Liver (tissue), 10 donors: ENCODE measurements at places on chromosomes 7 and 10.

DNA sequence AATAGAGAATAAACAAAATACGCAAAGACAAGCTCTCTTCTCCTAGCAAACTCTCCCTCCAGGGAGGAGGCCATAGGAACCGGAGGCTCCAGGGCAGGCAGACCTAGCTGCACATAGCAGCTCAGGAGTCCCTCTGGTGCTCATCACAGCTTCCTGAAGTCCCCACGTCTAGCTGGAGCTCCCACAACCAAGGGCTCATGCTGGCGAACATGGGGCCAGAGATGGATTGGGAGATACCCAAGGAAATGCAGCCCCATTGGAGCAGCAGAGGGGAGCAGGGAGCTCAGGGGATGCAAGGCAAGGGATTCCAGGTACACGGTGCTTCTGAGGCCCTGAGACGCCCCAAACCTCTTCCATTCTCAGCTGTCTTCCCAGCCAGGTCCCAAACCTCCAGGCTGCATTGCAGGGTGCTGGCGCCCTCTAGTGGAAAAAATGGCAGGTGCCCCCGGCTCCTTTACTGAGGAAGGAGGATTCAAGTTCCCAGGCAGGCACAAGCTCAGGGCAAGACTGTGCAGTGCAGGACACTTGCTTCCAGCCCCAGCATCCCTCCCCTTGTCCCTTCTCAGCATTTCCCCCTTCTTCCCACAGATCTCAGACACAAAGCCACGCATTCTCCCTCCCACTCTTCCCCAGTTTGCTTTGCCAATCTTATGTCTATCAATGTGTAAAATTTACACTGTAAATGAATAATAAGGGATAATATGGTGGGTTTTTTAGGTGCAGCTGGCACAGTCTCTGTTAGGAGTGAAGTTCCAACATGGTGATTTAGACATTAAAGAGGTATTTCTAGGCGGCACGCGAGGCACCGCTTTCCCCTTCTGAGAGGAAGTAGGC lies 46.2 kb downstream of the GPAM start:
- DNase-seq: peak; percentile 77

DNA sequence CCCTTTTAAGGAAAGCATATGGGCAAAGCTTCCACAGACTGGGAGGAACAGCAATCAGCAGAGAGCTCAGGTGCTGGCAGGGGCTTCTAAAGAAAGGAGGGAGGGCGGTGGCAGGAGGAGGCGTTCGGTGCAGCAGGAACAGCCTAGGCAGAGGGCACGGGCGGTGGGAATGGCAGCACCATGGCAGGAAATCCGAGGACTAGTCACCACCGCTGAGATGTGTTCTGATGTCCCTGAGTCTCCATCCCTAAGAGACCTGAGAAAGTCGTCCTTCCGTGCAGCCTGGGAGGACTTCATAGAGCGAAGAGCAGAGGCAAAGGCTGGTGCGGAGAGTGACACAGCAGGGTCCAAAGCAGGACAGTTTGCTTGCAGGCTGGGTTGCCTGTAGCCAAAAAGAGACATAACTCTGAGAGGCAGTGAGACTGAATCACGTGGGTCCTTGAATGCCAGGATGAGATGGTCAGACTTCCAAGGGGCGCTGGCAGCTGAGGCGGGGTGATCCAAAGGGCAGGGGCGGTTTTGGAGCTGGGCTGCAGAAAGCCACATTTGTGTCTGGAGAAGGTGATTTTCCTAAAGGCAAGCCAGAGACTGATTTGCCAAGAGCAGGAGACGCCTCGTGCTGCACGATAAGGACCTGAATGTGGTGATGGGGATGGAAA lies 35.8 kb upstream of the GRID1 start:
- DNase-seq: no peak

DNA sequence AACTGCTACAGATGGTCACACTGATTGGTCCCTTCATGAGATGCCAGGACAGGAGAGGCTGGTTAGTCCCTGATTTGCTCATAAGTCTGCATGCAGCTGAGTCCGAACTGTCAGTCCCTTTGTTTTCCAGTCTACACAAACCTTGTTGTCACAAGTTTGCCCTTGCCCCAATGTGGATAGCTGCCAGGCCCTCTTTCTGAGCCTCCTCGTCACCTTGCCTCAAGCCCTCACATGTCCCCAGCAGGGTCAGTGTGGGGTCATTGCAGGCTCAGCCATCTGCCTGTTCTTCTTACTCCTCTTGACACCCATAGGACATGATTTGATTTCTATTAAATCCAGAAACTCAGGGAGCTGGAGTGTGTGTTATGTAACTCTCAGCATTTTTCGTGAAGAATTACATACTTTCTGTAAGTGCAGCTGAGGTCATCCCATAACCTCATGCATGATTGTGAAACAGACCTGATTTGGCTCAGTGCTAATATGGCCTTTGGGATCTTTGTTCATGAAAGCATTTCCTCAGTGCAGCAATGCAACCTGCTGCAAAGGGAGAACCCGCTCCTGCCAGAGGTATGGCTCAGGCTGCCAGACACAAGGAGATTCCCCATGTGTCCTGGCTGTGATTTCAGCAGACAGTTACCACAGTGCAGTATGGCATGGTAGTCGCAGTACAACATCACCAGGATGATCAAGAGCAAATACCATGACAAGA lies 70.0 kb upstream of the ZMIZ2 start:
- DNase-seq: no peak

DNA sequence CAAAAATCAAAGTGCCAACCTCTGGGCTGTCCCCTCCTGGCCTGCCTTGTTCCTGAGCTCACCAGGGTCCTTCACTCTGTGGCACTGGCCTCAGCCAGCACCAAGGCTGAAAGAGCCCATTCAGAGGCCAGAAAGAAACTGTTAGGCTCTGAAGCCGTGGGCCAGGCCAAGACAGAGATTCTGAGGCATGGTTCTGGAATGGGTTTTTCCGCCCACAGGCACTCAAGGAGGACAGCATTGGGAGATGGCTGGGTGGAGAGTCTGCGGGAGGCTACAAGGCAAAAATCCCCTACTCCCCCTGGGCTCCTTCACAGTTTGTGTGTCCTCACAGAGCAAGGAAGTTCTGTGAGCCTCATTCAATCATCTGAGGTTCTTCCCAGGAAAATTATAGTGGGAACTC lies 31.7 kb downstream of the GRIFIN start:
- no peak for DNase-seq

DNA sequence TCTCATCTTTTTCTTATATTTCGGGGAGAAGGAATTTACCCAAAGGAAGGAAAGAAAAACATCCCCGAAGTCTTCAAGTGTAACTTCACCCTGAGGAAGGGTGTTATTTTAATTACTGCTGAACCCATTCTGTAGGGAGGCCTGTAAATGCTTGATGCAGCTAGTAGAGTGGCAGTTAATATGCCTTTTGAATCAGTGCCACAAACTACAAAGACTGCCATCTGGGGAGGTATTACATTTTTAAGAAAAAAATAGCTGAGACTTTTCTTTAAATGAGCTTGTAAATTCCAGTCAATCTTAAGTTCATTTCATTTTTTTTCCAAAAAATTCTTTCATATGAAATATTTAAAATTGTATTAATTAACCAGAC lies 233.1 kb upstream of the FERD3L start:
- DNase-seq: no peak

DNA sequence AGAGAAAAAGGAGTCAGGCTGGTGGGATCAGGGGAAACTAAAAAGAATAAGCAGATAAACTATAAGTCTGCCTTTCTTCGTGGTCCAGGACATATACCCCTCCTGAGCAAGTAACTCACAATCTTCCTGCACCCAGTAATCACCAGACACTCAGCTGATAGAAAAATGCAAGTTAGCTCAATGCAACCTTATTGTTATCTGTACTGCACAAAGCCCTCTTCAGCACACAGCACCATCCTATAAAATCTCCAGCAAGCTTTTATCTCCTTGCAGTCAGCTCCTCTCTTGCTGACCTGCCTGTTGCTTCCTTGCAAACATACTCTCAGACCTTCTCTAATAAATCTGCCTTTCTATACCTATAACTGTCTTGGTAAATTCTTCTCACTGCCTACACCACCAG lies 6.7 kb downstream of the SLC37A3 start:
- DNase-seq: no peak

DNA sequence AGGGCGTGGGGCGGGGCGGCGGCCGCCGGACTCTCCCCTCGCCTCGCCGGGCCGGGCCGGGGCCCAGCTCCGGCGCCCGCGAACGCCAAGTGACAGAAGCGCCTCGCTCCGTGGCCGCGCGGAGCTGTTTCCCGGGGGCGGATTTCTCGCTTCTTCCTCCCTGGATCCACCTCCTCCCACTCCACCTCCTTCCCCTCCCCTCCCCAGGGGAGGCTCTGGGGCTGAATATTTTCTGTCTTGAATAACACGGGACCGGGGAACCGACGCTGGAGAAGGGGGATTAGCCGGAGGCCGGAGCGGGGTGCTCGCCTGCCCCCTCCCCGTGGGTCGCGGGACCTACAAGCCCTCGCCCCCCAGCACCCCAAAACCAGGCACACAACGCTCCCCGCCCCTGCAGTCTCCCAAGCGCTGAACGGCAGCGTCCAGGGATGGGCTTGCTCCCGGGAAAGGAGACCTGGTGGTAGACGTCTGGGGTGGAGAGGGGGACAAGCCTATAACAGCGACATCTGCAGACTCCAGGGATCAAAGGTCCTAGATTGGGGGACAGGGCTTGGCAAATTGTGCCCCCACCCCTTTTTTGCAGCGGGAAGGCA lies at the start of gene ARHGAP21:
Gene ARHGAP21 (minus strand): TSS at position 100 of the 593 bp plus-strand sequence. CDS start 1,988 bp downstream, outside the sequence.
- DNase-seq: peak; percentile 66

GRCh38 chr7:8615019-8615418 lies 181.6 kb downstream of the NXPH1 start:
- no peak for DNase-seq

- no peak for DNase-seq
These were observed 90.7 kb downstream of the PRKAG2 start for GRCh38 chr7:151786241-151786640.

DNA sequence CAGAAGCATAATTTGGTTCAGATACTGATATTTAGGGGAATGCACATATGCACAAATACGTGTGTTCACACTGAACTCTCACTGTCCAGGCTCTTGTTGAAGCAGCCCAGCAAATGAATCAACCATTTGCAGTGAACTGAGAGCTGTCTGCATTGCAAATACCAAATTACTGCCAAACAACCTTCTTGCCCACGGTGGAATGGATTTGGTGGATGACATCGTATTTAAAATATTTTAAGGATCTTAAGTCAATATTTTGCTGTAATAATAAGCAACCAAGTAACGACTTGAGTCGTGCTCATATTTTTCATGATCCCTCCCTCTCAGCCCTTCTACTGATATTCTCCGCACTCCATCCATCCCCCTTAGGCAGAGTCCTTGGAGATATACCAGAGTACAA lies 107.9 kb upstream of the FEZF1 start:
- no peak for DNase-seq

- no peak for DNase-seq
These were observed 211.4 kb downstream of the MDFIC start for GRCh38 chr7:115133248-115133647.

DNA sequence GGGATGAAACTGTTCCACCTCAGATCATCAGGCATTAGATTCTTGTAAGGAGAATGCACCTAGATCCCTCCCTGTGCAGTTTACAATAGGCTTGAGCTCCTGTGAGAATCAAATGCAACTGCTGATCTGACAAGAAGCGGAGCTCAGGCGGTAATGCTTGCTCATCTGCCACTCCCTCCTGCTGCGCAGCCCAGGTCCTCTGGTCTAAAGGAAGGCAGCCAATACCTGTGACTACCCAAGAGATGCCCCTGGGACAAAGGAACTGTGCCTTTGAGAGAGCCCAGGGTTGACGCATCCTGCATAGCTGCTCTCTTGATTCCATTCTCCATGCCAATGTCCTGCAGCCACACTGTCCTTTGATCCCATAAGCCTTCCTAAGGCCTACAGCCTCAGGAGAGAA lies 73.1 kb downstream of the ADCYAP1R1 start:
- no peak for DNase-seq

GRCh38 chr7:43639858-43640491 lies 57.1 kb downstream of the STK17A start:
- no peak for DNase-seq

GRCh38 chr7:149715476-149715875 lies 57.9 kb downstream of the ZNF467 start:
- DNase-seq: no peak

- no peak for DNase-seq
These were observed 92.8 kb upstream of the PAX2 start for GRCh38 chr10:100652406-100653135.

- no peak for DNase-seq
These were observed 26.5 kb upstream of the PPP1R3A start for GRCh38 chr7:113945018-113945938.

- DNase-seq: no peak
These were observed 38.6 kb downstream of the RAPGEF5 start for GRCh38 chr7:22318376-22318775.

DNA sequence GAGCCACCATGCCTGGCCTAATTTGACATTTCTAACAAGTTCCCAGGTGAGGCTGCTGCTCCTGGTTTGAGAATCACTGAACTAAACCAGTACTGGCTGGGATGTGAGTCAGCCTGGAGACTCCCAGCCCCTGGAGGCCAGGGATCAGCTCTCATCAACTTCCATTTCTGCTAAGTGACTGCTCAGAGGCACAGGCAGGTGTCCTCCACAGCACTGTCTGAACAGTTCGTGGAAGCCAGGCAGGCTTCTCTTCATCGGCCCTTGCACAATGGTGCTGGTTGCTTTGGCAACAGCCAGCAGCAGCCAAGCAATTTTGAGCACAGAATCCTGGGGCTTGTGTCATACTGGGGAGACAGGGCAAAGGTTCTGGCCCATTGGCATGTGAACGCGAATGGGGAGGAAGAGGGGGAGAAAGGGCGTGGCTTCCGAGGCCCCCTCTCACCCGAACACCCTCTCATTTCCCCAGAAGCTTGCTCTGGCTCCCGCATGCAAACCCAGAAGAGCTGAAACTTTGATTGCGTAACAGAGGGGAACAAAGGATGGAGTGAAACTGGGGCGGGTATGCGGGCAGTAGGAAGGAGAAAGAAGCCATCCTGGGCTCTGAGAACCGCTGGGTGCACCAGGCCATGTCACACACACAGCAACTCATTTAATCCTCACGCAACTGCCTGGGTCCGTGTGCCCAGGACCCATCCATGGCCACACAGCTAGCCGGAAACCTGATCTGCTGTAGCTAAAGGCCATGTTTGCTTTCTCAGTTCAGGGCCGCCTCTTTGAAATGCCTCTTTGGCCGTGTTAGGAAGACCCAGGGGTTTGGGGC lies 9.0 kb upstream of the POR start:
- DNase-seq: peak; percentile 65

- no peak for DNase-seq
These were observed 29.1 kb upstream of the FAM20C start for GRCh38 chr7:163298-163695.

GRCh38 chr7:87473986-87474385 lies 1.5 kb downstream of the ABCB4 start:
- no peak for DNase-seq

DNA sequence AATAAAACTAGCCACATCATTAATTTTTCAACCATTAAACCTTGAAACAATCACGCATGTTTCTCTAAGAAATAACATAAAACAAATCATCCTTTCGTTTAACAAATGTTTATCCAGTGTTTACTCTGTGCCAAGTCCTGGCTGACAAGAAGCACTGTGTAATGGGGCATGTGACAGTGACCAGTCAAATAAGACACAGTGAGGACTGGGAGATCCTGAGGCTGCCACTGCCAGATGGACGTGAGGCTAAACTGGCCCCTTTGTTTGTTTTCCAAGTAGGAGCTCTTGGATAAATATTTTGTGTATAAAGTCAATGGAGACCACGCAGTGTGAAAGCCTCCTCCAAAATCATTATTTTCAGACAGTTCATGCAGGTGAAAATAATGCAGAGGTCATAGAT lies 626.2 kb downstream of the SUGCT start:
- no peak for DNase-seq

- DNase-seq: no peak
These were observed 14.9 kb downstream of the AFAP1L2 start for GRCh38 chr10:114389426-114389825.
